ENCODE measurements at places on chromosomes 12 and 14.

DNA sequence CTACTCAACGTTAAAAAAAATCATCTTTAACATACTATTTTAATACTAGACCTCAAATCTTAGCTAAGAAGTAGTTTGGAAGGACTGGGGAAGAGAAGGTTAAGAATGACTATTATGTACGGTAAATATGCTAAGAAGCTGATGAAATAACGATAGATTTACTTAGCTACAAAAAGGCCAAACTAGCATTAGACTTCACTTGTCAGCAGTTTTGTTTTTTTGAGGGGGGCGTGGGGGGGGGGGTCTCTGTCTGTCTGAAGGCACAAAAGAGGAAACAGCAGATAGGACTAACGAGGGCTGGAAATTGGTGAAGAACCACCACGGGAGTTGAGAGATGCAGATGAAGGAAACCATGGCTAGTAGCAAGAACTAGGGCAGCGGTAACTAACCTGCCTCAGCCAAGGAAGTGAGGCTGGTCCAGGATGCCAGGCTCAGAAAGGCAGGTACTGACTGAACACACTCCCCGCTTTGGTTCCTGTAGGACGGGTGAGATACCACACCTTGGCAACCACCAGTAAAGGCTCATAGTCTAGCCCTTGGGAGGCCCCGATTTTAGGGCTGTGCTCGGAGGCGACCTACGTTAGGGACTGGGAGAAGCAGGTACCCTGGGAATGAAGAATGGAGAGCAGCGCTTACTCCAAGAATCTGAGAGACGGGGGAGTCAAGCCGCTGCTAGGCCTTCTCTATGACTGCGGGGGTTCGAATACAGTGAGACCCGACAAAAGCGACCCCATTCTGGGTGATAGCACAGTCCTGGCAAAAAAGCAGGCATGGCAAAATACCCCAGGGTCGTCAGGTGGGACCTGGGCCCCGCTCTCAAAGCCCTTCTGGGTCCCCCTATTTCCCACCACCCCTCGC is 675 bp downstream of the NEDD8 start:
- DNase-seq = no peak

- no peak for DNase-seq
These were observed 703 bp downstream of the TMED10 start for GRCh38 chr14:75175677-75176141.

- no peak for DNase-seq
These were observed 74.6 kb upstream of the SFSWAP start for GRCh38 chr12:131636266-131636665.

GRCh38 chr14:90839024-90839888 is 23.0 kb upstream of the TTC7B start:
- DNase-seq = no peak

GRCh38 chr14:61219256-61219655 is 61.9 kb downstream of the TMEM30B start:
- no peak for DNase-seq

- no peak for DNase-seq
These were observed 10.1 kb upstream of the JDP2 start for GRCh38 chr14:75417674-75418073.

GRCh38 chr12:124842073-124842749 is 21.5 kb downstream of the SCARB1 start:
- no peak for DNase-seq

GRCh38 chr14:85042301-85042700 is 487.6 kb upstream of the FLRT2 start:
- DNase-seq = no peak

DNA sequence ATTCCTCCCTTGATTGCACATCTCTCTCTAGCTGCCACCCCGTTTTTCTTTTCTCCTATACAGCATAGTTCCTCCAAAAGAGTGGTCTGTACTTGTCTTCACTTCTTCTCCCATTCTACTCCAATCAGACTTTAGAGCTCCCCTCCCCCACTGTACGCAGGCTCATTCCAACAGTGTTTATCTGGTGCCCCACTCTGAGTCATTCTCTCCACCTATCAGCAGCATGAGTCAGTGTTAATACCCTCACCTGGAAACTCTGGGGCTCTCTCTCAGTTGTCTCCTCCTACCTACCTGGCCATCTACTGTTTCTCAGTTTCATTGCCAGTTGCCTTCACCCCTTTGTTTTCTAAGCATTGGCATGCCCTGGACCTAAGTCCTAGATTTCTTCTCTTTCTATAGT is 175.1 kb upstream of the ARHGAP5 start:
- no peak for DNase-seq

GRCh38 chr12:6750506-6750905 is 2.4 kb downstream of the MLF2 start:
- no peak for DNase-seq

DNA sequence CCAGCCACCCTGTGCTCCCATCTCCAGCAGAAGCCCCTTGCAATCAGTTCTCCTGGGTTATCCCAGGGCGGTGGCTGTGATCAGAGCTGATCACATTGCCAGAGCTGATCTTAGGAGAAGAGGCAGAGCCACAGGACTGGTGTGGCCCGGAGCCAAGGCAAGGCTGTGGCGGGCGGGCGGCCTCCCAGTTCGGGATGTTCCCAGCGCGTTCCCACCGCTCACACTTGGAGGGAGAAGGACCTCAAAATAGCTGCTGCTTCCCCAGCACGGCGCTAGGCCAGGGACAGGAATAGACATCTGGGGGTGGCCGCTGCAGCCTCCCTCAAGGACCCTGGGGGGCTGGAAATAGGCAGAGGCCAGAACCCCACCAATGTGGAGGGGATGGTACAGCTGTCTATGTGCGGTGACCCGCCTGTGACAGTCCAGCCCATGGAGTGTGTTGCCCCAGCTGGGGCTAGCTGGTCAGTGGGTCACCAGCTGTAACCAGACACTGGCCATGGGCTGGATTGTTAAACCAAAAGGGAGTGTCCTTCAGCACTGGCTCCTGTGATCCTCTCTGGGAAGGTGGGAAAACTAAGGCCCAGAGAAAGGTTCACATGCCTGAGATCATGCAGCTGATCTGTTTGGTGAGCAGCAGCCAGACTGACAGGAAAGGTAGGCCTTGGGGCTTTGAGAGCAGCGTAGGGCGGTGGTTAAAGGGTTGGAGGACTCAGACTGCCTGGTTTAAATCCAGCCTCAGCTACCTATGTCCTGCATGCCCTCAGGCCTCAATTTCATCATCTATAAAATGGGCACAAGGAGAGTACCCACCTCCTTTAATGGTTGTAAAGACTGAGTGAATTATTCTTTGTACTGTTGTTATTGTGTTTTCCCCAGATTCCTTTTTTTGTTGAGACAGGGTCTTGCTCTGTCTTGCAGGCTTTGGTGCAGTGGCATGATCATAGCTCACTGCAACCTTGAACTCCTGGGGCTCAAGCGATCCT is 8.0 kb upstream of the POP5 start:
- no peak for DNase-seq

DNA sequence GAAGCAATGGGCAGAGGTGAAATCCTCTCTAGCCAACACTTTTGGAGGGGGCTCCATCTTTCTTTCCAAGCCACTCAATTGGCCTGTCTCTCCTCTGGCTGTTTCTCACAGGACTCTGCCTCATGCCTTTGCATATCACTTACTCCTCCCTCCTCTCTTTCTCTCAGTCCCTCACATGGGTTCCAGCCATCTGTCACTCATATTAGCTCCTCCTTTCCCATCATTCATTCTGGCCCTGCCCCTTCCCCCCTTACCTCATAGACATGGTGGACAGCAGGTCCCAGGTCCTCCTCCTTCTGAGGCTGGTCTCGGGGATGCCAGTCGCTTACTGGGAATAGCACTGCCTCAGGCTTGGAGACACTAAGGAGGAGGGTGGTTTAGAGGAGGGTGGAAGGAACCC is 16.6 kb upstream of the ZNF385A start:
- DNase-seq = no peak

GRCh38 chr12:65681226-65681625 is 143.1 kb upstream of the HMGA2 start:
- DNase-seq = no peak

GRCh38 chr12:39467432-39467870 is 24.5 kb upstream of the KIF21A start:
- DNase-seq = no peak

- no peak for DNase-seq
These were observed 422.6 kb downstream of the MDGA2 start for GRCh38 chr14:47252802-47253201.

- DNase-seq = no peak
These were observed 13.8 kb downstream of the TSPAN9 start for GRCh38 chr12:3091038-3091319.

- no peak for DNase-seq
These were observed 31.9 kb downstream of the PRICKLE1 start for GRCh38 chr12:42557586-42558172.

DNA sequence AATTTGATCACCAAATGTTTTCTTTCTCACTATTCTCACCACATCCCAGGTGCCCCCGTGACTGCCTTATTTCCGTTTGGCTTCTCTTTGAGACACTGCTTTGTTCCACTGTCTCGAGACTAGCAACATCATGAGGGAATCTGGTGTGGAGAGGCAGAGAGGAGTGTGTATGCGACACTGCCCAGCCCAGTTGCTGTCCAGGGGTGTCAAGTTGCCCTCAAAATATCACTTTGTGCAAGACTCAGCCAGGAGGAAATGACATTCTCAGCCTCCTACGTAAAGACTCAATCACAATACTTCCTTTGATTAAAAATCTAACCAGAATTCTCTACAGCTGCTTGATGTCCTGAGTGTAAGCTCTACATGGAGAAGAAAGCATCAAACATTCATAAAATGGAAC is 48.2 kb upstream of the EEA1 start:
- no peak for DNase-seq
